LoVo (cell line): ENCODE measurements at places on chromosomes 16 and 17.

- DNase-seq: peak; percentile 13
Observed at GRCh38 chr17:27353033-27353460, 59.1 kb downstream of the WSB1 start.

- no peak for DNase-seq
Observed at GRCh38 chr17:62668091-62668804, 40.8 kb downstream of the MRC2 start.

- no peak for DNase-seq
Observed at GRCh38 chr17:74875977-74876593, 3.3 kb upstream of the FDXR start.

DNA sequence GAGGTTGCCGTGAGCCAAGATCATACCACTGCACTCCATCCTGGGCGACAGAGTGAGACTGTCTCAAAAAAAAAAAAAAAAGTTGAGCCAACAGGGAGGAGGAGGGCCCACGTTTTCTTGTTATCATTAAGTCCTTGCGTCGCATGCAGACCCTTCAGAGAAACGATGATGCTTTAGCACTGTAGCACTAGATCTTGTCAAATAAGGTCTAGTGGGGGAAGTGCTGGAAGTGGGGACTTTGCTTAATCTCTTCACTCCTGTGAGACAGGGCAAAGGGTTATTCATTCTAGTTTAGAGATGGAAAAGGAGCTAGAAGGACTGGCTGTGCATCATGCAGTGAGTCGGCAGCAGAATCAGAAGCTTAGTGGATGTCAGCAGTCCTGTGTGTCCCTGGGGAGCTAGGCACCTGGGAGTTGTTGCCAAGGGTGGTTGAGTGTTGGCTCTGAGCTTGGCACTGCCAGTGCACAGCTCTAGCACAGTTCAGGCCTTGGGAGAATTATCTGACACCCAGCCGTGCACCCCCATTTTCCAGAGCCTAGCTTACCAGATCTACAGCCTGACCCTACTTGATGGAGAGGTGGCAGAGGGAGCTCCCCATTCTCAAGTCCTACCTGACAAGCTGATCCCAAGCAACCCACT is 33.4 kb upstream of the TBX2 start:
- DNase-seq: no peak

GRCh38 chr17:73667181-73667959 is 23.1 kb upstream of the SDK2 start:
- DNase-seq: no peak

GRCh38 chr17:74343526-74344284 is 17.7 kb downstream of the KIF19 start:
- DNase-seq: no peak

DNA sequence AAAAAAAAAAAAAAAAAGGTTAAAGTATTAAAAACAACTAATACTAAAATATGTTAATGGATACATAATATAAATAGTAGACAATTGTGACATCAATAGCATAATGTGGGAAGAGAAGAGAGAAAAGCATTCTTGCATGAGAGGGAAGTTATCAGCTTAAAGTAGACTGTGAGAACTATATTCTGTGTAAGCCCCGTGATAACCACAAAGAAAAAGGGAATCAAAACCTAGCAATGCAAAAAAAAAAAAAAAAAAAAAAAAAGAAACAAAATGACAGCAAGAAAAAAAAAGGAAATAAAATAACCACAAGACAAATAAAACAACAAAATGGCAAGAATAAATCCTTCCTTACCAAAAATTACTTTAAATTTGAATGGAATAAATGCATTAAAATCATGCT is 39.8 kb upstream of the MYLK3 start:
- DNase-seq: no peak

DNA sequence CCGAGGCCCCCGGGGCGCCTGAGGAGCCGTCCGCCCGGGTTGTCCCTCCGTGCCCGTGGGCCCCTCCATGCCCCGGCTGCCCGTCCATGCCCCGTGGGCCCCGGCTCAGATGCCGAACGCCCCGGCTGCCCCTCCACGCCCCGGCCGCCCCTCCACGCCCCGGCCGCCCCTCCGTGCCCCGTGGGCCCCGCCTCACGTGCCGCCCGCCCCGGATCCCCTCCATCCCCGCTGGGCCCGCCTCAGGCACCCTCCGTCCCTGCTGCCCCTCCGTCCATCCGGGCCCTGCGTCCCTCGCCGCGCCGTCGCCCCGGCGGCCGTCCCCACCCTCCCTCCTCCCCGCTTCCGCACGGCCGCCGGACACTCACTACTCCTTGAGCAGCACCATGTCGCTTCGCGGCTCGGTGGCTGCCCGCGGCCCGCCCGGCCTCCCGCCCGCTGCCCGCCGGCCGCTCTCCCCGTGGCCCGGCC is 382 bp downstream of the PITPNA start:
- DNase-seq: no peak
